Activated CD4-positive, alpha-beta T cell treated with anti-CD3 and anti-CD28 coated beads, Interleukin-2, Interleukin-4, amounts not matched to agents 100 ng/mL and 50 ng/mL, durations not matched to agents 16 hours and 8 hours (primary cell): ENCODE measurements at places on chromosomes 1 and 21.
A peak's percentile ranks its signal among the peaks of the same experiment; 100 is the strongest.

GRCh38 chr1:55860798-55861519 is 645.8 kb upstream of the USP24 start:
- no peak for DNase-seq

GRCh38 chr1:41578712-41579335 is 94.3 kb upstream of the EDN2 start:
- DNase-seq, result no peak

- DNase-seq, result no peak
These were observed 44.8 kb downstream of the MPZL1 start for GRCh38 chr1:167766538-167766937.

DNA sequence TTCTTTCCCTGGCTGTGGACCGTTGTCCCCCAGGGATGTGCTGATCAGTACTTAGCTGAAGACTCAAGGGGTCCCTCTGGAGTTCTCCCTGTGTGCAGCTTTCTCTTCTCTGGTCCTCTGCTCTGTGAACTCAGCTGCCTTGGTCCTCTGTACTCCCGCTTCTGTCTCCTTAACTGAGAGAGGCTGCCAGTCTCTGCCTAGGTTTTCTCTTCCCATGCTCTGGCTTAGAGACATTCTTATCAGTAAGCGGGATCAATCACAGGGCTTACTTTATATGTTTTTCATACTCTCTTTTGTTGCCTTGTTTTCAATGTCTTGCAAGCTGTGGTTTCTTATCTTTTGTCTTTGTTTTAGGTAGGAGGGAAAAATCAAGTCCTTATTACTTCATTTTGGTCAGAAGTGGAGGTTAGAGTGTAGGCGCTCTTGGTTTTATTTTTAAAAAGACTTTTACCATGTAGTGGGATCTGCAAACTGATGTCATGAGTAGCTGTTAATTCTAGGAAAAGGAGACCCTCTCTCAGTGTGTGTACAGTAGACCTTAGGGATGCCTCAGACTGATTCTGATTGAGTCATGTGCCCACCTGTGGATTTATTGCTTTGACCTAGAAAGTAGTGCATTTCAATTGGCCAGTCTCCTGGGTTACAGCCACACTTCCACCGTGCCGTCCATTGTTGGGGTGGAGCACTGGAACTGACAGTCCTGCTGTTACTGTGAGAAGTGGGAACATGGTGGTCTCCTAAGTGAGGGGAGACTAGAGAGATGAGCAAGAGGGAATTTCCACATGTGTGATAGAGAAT is 46.6 kb downstream of the TTC3 start:
- DNase-seq, result no peak

- no peak for DNase-seq
These were observed 88.0 kb upstream of the IFFO2 start for GRCh38 chr1:19044471-19044870.

DNA sequence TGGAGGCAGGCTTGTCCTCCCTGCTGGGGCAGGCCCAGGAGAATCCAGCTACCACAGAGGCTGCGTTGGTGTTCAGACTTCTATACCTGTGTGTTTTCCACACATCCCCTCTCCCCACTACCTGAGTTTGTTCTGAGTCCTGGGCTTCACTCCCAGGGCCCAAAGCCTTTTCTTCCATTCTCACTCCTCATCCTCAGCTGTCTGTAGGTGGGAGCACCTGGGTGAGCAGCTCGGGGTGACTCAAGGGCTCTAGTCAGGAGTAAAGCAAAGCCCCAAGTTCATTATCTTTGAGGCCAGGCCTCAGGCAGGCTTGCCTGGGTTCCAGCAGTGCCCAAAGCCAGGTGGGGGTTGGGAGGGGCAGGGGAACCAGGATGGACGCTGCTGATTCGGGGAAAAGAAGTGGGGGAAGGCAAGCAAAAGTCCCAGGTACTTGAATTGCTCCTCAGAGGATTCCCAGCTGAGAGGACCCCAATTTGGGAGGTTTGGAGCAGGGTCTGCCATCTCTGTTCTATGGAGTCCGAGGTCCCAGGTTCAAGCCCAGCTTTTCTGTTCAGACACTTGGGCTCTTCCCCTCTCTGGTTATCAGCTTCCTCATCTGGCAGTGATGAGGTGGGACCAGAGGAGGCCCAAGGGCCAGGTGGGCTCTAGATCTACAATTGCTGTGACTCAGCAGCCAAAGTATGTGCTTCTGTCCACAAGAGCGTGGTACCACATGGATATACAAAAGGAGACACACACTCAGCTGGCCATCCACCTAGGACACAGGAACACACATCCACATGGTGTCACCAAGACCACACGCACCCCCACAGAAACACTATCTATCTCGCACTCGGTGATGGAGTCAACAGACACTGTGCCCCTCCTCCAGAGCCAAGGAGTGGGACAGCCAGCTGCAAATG is 5.8 kb upstream of the PTPN7 start:
- no peak for DNase-seq

DNA sequence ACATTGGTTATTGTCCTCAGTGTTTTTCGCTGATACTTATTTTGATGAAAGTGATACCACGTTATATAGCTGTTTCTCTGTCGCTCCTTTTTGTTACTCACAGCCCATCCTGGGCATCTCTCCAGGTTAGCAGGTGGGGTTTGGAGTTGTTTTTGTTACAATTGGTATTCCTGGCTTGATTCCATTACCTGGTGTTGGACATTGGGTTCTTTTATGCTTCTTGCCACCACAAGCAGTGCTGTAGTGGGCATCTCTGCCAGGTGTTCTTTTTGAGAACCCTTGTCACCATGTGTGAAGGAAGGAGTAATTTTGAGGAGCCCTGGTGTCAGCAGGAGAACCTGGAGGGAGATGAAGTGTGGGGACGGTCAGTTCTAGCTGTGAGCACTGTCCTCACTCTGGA is 47.5 kb upstream of the PWP2 start:
- no peak for DNase-seq

- DNase-seq, result no peak
These were observed 312.9 kb downstream of the RRAGC start for GRCh38 chr1:38546636-38547035.

- DNase-seq, result no peak
These were observed 86.2 kb downstream of the PTPRC start for GRCh38 chr1:198725090-198725489.

GRCh38 chr1:210949489-210949888 is 184.5 kb downstream of the KCNH1 start:
- DNase-seq, result no peak

DNA sequence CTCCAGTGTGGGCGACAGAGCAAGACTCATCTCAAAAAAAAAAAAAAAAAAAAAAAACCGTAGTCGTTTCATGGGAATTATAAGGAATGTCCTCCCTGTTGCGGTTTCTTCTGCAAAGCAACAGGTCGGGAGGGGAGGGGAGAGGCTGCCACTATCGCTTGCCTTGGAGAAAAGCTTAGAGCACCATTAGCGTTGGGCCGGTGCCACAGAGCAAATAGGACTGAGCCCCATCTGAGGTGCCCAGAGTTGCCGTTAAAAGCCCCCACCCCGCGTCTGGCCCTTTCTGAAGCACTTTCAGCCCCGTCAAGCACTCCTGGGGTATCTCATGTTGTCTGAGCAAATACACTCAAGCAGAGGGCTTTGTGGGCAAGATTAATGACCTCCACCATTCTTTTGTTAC is 2.2 kb downstream of the RIPPLY3 start:
- DNase-seq, result no peak

GRCh38 chr1:211751438-211751837 is 76.0 kb upstream of the NEK2 start:
- DNase-seq, result peak; percentile 17

DNA sequence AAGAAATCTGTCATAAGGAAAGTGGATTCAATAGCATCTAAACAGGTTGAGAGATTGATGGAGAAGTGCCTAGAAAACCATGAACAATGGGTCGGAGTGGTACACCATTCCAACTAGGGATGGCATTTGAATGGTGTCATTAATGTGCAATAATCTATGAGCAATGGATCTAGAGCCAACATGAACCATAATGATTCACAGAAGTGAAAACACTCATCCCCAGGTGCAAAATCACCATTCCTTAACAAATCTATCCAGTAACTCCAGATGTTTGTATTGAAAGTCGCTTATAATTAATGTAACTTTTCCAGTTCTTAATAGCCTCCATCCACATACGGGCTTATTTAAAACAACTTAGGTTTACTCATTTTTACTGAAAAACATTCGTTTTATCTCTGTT is 201.3 kb upstream of the ADGRL4 start:
- DNase-seq, result no peak

DNA sequence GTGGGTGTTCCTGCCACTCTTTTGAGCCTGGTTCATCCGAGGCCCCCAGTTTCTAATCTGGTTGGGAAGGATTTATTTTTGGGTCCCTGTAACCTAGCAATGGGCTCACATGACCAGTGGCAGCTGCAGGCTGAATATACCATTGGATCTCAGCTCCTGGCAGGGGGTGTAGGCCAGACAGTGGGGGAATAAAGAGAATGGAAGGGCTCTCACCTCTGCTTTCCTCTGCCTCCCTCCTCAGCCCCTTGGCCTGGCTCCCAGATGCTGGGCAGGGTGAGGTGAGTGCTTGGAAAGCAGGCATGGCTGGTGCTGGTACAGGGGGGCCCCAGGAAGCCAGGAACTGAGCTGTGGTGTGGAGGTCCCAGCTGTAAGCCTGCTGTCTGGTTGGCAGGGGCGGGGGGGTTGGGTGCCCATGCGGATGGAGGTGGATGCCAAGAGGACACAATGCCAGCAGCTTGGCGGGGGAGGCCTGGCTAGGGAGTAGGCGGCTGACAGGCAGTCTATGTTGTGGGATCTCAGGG is 3.6 kb upstream of the GPR61 start:
- no peak for DNase-seq

DNA sequence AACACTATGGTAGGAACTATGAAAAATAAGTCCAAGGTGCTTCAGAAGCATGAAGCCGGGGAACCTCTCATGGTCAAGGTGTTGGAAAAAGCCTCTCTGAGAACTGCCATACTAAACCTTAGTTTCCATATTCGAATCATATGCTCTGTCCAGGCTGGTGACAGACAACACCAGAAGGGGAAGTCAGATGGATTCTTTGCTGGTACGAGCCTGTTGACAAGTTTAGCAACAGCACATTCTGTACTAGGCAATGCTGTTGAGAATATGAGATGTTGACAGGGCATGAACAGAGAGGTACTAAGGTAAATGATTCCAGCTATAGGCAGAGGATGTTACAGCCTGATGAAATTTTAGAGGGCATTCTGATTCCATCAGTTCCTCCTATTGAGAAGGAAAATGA is 461.3 kb upstream of the ZRANB2 start:
- no peak for DNase-seq

DNA sequence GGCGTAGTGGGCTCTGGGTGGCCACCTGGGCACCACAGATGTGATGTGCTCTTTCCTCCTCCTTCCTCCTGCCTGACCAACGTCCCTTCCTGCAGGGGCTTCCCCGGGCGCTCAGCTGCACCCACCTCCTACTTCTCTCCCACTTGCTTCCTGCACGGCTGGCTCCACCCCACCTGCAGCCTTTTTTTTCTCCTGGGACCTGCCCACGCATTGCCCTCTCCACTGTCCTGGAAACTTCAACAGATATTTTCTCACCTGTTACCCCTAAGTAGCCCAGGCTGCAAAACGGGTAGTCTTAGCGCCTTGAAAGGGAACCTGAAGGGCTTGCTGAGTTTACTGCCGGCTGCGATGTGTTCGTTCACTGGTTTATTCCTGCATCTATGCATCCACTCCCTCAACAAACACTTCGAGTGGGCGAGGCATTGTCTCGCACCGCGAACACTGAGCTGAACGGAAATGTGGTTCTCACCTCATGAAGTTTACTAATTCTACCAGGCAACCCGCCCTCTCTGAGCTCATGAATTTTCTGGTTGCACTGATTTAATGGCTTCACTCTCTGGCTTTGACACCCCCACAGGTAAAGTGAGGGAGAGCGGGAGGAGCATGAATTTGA is 23.6 kb downstream of the ZBTB18 start:
- peak; percentile 28 for DNase-seq

- no peak for DNase-seq
These were observed 56.0 kb upstream of the DSCAM start for GRCh38 chr21:40902993-40903392.

DNA sequence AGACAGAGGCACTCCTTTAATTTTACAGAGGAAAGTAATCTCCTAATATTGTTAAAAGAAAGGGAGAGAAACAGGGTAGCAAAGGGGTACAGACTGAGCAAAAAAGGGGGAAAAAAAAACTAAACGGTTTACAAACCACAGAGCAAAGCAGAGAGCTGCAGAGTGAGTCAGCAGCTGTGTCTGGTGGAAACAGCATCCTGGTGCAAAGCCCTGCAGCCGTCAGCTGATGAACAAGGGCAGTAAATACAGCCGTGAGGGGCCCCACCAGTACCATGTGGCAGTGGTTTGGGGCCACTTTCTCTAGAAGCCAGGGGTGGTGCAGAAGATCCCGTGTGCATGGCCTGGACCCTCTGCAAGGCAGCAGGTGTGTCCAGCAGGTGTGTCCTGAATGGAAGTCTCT is 111.3 kb downstream of the ERG start:
- peak; percentile 33 for DNase-seq

GRCh38 chr1:26005434-26006105 is 7.7 kb upstream of the PAFAH2 start:
- no peak for DNase-seq
